Activated CD8-positive, alpha-beta memory T cell treated with anti-CD3 and anti-CD28 coated beads, Interleukin-2, amount 50 U/mL, for 4 hours (primary cell): ENCODE measurements at places on chromosomes 1 and 21.

GRCh38 chr1:189769448-189769847 lies 708.2 kb downstream of the BRINP3 start:
- DNase-seq = no peak

DNA sequence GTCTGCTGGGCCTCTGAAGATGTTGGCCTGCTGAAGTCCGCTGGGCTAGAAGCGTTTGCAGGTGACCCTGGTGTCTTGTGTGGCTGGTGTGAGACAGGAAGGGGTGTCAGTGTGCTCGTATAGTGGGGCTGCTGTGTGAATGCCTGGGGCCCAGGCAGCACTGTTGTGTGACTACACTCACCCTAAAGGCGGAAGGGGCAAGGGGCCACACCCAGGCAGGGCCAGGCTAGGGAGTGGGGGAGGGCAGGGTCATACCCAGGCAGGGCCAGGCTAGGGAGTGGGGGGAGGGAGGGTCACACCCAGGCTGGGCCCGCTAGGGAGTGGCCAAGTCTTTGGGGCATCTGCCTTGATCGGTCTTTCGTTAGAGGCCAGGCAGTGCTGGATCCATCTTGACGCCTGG lies 25.0 kb downstream of the PDXK start:
- DNase-seq = no peak

DNA sequence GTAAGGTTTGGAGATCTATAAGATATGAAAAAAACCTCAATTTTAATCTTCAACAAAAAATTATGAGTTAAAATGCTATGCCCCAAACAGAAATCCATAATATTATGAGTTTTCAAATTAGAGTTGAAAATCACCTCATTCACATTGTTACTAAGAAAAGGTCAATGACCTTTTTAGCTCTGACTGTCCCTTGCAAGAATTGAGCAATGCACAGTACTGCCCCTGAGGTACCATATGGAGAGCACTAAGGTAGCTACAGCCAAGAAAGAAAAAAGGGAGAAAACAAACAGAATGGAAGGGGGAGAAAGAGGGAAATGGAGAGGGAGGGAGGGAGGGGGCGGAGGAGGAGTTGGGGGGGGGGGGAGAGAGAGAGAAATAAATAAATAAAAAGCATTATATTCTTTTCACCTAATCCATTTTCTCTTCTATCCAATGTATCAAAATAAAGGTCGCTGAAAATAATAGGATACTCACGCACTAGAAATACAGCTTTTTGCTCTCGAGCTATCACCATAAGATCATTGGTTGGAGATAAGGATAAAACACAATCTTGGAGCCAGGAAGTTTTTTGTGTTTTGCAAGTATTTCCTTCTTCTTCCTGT lies 58.8 kb downstream of the RAB3GAP2 start:
- DNase-seq = no peak

- no peak for DNase-seq
These were observed 159.9 kb upstream of the POGK start for GRCh38 chr1:166679369-166679768.

- no peak for DNase-seq
These were observed 331.6 kb downstream of the SRGAP2C start for GRCh38 chr1:121516234-121516967.

GRCh38 chr1:6259491-6260362 lies 1.2 kb downstream of the GPR153 start:
- DNase-seq = peak; percentile 82

DNA sequence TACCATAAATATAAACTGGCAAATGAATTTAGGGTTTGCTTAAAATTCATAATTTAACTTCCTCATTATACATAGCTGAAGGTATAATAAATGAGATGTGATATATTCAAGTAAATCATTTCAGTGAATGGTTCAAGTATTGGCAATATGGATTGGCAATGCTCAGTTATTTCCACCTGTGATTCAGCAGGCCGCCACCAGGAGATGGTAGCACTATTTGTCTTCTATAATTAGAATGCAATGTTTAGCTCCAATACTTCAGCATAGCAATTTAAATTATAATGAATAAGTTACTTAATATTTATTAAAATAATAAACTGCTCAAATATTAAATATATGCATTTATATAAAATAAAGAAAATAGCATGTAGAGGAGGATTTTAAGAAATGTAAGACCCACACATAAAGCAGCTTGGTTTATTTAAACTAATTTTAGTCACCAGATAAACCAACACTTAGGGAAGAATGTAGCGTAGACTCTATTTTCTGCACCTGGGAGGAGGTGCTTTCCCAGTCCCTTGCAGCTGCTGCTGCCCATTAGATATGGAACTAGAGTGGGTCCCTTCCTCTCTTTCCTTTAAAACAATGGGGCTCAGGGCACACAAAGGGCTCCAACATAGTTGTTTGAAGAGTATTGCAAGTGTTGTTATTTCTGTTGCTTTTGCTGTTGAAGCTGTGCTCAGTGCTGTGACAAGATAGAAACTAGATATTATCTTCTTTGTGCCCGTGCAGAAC lies 62.1 kb downstream of the PLPPR4 start:
- no peak for DNase-seq

DNA sequence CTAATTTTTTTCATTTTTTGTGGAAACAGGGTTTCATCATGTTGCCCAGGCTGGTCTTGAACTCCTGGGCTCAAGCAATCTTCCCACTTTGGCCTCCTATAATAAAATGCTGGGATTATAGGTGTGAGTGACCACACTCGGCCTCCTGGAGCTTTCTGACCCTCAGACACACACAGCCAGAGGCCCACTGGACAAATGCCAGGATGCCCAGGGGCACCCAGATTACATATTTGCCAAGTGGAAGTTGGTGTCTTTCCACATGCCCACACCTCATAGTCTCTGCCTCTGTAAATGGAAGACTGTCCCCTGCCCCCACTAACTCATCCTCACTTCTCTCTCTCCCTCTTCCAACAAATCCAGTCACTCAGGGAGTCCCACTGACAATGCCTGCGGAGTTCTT lies 63.4 kb upstream of the LRP8 start:
- no peak for DNase-seq

DNA sequence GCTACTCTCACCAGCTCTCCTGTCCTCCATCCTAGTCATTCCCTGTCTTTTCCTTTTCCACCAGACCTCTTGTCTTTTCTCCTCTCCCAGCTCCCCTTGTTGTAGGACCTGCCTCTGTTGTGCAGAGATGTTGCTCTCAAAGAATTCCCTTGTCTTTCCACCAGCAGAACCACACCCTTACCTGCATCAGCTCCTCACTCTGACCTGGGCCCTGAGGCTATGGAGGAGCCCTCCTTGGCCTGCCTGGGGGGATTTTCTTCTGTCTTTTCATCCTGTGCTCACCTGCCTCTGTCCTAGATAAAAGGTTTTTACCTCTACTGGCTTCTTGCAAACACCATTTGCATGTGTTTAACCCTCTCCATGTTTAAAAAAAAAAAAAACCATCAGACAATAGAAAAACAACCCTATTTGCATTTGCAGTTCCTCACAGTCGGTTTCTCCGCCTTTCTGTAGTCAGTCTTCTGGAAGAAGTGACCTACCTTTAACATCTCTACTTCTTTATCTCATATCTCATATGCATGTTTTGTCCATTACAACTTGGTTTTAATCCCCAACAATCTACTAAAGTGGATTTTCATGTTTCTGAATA lies 12.1 kb downstream of the FCRL5 start:
- DNase-seq = no peak

- DNase-seq = no peak
These were observed 48.9 kb downstream of the NME7 start for GRCh38 chr1:169318536-169319244.

- DNase-seq = no peak
These were observed 122.7 kb upstream of the NFIA start for GRCh38 chr1:60959701-60960100.

- DNase-seq = no peak
These were observed 69.7 kb downstream of the TRIM33 start for GRCh38 chr1:114441332-114441731.
